ENCODE measurements at places on chromosomes 7 and 10.

DNA sequence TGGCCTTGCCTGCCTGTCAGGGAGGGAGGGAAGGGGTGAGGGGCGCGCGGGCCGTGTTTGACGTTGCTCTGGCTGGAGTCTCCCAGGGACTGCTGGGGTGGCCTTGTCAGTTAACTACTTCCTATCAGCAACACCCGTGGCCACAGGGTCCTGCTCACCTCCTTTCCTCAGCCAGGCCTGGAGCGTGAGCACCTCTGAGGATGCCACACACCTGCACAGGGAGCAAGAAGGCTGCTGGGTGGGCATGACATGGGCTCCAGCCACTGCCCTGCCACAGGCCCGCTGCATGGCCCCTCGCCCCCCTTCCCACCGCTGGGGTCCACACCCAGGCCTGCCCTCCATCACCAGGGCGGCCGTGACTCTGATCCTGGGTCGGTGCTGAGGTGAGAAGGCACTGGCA, 212.4 kb downstream of the ELFN1 start:
- no peak for DNase-seq

GRCh38 chr7:24456526-24457218, 116.6 kb upstream of the PALS2 start:
- DNase-seq, result no peak

GRCh38 chr7:113480537-113480936, 362.2 kb upstream of the SMIM30 start:
- no peak for DNase-seq

GRCh38 chr7:133099633-133100286, 17.9 kb upstream of the CHCHD3 start:
- DNase-seq, result no peak

GRCh38 chr10:87974769-87975168, 111.3 kb downstream of the PTEN start:
- DNase-seq, result no peak

- no peak for DNase-seq
These were observed 2.1 kb upstream of the DMBT1 start for GRCh38 chr10:122558452-122558851.

GRCh38 chr10:60358282-60358681, 31.4 kb downstream of the ANK3 start:
- DNase-seq, result no peak

DNA sequence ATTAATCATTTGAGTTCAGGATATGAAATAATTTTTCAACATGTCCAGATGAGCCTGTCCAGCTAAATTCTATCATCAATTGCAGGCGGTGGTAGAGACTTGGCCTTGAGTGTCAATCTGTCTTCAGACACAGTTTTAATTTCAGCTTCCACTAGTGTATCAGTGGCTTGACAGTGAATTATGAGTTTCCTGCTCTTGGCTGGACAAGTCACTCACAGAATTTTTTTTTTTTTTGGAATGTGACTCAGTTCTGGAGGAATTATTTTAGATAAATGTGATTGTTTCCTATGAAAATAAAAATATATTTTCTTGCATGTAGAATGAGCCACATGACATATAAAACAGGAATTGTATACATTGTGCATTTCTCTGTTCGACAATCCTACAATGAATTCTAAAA, 319.9 kb upstream of the AKR1E2 start:
- no peak for DNase-seq

DNA sequence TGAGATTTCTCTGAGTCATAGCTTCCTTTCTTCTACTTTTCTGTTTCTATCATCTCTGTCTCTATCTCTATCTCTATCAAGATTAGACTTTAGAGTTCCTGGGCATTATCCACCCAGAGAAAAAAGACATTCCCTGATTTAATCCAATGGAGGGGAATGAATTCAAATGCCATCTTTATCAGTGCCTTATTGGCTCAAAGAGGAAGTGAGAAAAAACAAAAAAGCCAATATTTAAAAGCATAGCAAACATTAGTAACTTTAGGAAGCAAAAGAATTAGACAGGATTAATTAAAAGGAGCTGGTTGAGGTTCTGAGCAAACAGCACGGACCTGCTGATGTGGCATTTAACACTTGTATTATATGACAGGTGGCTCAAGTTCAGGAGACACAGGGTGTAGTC, 736.5 kb downstream of the REEP3 start:
- no peak for DNase-seq

- peak; percentile 12 for DNase-seq
These were observed 17.5 kb downstream of the CFAP69 start for GRCh38 chr7:90262438-90262837.

GRCh38 chr7:34362621-34363020, 295.4 kb upstream of the NPSR1 start:
- no peak for DNase-seq

- no peak for DNase-seq
These were observed 142.6 kb upstream of the PLPP4 start for GRCh38 chr10:120314442-120314841.

DNA sequence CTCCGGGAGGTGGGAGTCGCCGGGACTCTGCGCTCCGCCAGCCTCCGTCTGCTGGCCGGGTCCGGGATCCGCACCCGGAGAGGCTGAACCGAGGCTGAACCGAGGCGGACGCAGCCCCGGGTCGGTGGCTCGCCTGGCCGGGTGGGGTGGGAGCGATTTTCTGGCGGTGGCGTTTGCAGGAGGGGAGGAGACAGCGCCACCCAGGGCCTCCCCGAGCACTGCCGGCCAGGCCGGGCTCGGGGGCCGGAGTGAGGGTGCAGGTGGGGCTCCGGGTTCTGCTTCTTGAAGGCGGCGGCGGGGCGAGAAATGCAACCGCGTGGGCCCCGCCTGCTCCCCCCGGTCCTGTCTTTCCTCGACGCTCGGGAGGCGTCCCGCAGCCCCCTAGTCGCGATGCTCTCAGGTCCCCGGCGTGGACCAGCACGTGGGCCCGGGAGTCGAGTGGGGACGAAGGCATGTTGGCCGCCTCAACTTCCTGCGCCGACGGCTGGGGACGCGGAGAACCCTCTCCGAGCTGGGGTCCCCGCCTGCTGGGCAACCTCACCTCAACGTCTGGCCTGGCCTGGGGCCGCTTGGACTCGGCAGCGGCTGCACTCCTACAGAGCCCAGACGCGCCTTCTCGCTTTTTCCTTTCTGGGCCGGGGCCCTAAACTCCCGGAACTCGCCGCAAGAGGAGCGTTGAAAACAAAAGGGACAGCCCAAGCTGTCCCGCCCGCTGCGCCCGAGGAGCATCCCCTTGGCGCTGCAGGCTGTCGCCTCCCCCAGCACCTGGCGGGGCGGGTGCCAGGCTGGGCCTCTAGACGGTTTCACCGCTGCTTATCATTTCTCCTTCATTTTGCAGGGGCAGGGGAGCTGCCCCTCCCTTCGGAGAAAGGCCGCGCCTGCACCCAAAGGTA, 25.2 kb upstream of the VAX1 start:
- DNase-seq, result no peak

DNA sequence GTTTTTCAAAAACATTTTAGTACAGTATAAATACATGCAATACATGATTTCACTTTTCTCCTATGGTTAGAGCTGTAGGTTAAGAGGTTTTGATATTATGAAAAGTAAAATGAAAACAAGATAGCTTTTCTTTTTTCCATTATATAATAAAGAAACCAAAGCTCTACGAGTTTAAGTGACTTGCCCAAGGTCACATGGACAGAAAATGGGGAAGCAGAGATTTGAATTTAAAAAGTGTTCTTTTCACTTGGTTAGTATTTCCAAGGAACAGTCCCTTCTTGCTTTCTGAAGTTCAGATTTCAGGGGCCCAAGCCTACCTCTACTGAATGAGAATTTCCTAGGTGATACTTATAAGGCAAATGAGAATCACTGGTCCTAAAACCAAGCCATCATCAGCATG, 13.2 kb upstream of the MAP3K8 start:
- DNase-seq, result no peak

DNA sequence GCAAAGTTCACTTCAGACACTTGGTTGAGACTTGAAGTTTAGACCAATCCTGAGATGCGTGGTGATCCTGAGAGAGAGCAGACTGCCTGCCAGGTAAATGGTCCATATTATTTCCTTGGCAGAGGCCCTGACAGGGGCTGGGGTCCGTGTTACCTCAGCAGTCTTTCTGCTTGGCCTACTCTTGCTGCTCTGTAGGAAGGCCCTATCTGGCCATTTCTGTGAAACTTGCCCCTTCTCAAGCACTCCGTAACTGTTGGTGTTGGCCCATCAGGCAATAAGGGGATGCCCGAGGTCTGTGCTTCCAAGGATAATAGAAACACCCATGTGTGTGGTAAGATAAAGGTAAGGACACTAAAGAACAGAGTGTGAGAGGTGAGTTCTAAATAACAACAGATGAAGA, 20.0 kb downstream of the LOXL4 start:
- DNase-seq, result no peak

- no peak for DNase-seq
These were observed 31.9 kb downstream of the ANXA11 start for GRCh38 chr10:80173466-80173865.

DNA sequence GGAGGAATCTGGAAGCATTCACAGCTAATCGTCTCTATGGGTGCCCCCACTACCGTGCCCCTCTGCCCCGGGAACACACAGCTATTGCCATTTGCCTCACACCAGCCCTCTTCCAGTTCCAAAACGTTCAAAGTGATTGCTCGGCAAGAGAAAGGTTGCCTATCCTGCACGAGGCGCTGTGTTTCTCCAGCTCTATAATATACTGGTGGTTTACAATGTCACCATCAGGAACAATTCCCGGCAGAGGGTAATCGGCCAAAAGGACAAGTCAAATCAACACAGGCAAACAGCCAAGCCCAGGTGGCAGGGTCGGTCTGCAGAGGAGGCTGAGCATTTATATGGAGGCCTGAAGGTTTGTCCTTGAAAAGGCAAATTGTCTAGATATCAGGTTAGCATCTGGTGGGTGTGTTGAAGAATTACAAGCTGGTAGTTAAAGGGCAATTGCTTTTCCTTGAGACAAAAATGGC, 29.2 kb upstream of the TNS3 start:
- no peak for DNase-seq

DNA sequence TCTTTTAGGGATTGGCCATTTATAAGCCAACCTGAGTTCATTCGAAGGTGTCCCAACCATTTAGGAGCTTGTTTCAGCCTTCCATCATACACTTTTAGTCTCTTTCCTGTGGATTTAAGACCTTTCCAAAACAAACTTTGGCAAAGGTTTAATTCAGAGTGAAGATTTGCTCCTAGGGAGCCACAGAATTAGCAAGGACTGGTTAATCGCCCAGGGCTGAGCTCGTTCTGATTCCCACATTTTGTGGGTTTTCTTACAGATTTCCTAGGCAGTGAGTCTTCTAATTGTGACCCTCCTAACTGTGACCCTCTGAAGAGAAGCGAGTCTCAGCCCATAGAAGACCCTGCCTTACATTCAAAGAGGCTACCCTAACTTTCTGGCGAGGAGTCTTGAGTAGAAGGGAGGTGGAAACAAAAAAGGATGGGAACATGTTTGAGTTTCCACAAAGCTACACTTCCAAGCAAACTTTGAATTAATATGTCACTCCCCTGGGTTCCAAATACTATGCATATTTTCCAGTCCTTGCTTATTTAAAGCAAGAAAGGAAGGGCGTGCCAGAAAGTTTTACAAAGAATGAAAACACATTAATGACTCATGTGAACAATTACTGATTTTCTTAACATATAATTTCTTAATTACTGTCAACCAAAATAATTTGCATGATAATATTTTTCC, 118.3 kb downstream of the ARID5B start:
- no peak for DNase-seq

GRCh38 chr7:150954201-150954985, 23.7 kb downstream of the KCNH2 start:
- DNase-seq, result no peak

GRCh38 chr7:47605816-47606575, 24.1 kb upstream of the TNS3 start:
- DNase-seq, result no peak

DNA sequence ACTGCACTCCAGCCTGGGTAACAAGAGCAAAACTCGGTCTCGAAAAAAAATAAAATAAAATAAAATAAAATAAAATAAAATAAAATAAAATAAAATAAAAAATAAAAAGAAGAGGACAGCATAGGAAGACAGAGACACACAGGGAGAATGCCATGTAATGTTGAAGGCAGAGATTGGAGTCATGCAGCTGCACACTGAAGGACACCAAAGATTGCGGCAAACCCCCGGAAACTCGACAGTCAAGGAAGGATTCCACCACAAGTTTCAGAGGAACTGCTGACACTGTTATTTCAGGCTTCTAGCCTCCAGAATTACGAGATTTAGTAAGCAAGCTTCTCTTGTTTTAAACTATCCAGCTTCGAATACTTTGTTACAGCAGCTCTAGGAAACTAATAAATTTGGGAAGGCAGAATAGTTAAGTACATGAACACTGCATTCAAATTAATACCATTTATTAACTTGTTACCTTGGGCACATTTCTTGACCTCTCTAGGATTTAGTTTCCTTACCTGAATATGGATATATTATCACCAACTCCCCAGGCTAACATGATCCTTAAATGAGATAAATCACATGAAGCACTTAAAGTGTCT, 9.5 kb downstream of the CPED1 start:
- no peak for DNase-seq

- no peak for DNase-seq
These were observed 16.7 kb upstream of the FRA10AC1 start for GRCh38 chr10:93718937-93719725.

- DNase-seq, result no peak
These were observed 53.6 kb downstream of the KAT6B start for GRCh38 chr10:74880041-74880440.

DNA sequence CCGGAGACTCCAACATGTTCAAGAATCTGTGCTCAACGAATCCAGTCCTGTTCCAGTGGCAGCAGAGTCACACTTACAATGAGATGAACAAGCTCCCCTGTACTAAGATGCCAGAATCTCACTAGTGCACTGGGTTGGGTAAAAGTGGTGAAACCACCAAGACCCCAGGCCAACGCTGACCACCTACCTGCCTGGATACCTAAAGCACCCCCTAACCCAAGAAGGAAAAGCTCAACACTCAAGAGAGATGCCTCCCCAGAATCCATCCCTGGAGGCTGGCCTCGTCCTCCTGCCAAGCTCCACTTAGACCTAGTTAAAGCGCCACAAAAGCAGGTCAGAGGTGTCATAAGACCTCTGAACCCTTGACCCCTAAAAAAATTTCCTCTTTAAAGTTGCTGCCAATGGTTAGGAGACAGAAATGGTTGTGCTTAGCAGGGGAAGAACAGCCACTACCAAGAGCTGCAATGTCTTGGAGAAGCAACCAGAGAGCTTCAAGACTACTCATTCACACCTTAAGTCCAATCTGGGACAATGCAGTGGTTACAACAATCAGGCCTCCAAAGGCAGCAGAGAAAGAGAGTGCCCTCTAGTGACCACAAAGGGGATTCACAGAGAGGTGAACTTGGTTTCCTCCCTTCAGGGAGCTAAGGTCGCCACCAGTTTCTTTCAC, 94.6 kb upstream of the MACROH2A2 start:
- peak; percentile 35 for DNase-seq

GRCh38 chr10:1673568-1674345, 63.6 kb downstream of the ADARB2 start:
- no peak for DNase-seq

DNA sequence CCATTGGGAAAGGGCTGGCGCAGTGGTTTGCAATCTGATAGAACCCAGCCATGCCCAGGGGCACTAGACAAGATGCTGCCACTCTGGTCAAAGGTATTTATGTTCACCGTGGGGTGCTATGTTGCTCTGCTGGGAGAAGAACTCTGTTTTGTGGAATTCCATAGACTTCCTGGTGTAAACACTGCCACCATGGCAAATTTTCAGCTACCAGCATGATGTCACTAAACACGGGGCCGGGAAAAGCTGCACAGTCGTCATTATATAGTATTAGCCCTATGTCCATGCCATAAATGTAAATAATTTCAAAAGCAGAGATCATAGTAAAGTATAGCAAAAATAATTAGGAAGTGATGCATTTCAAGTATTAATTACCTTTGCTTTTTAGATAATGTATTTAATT, 500.6 kb downstream of the PARD3 start:
- no peak for DNase-seq

GRCh38 chr10:59908808-59909143, 2.4 kb upstream of the CCDC6 start:
- DNase-seq, result no peak
